ENCODE measurements at places on chromosomes 12 and 14. TPM values are rescaled to one million over a fixed set of nuclear protein-coding genes. Genes with fewer than 3 reads are reported as not detected.

PA2G4 gene
- 356 TPM for total RNA-seq

SYNE2 gene
- total RNA-seq, result 22.1 TPM

KRT85 gene
- not detected for total RNA-seq

HAL gene
- 0.08 TPM for total RNA-seq

C12orf50 gene
- total RNA-seq, result not detected

HSPA2 gene
- 18.1 TPM for total RNA-seq

SLCO1B3 gene
- not detected for total RNA-seq

MLH3 gene
- 6.8 TPM for total RNA-seq

CSRP2 gene
- total RNA-seq, result 70.1 TPM

SERPINA12 gene
- total RNA-seq, result not detected

CNTN1 gene
- total RNA-seq, result 27.6 TPM

SCNN1A gene
- total RNA-seq, result 7.7 TPM

CMAS gene
- total RNA-seq, result 44.7 TPM

RTL1 gene
- total RNA-seq, result not detected

SYNE3 gene
- 13.3 TPM for total RNA-seq

RAN gene
- total RNA-seq, result 540 TPM

SYCP3 gene
- not detected for total RNA-seq

FITM1 gene
- total RNA-seq, result not detected

BMP4 gene
- 0.91 TPM for total RNA-seq

OTX2 gene
- total RNA-seq, result not detected

JAG2 gene
- total RNA-seq, result 61.6 TPM

PZP gene
- not detected for total RNA-seq

CIROP gene
- total RNA-seq, result not detected

CKB gene
- total RNA-seq, result 11.9 TPM

ETNK1 gene
- total RNA-seq, result 10.8 TPM

TMCC3 gene
- 12.7 TPM for total RNA-seq

DNAJC22 gene
- not detected for total RNA-seq

LBHD2 gene
- not detected for total RNA-seq

KLRB1 gene
- total RNA-seq, result not detected

ATL1 gene
- total RNA-seq, result 15.1 TPM

CLEC2A gene
- total RNA-seq, result not detected

GTF2A1 gene
- total RNA-seq, result 16.0 TPM

KLHL33 gene
- total RNA-seq, result not detected

CD163L1 gene
- total RNA-seq, result 0.38 TPM

TEX52 gene
- not detected for total RNA-seq

PPM1H gene
- not detected for total RNA-seq

P2RX7 gene
- total RNA-seq, result 0.16 TPM

ITGA7 gene
- 0.08 TPM for total RNA-seq

PLEKHH1 gene
- total RNA-seq, result 3.4 TPM

C2CD5 gene
- total RNA-seq, result 11.5 TPM

LMO3 gene
- 0.04 TPM for total RNA-seq

PRR4 gene
- 0.31 TPM for total RNA-seq

OR4K13 gene
- total RNA-seq, result not detected

NRIP2 gene
- total RNA-seq, result not detected

MMP17 gene
- 9.3 TPM for total RNA-seq

PPP4R4 gene
- total RNA-seq, result 17.3 TPM
